Bronchus fibroblast of lung (primary cell): ENCODE measurements at places on chromosomes 4 and X. TPM values are rescaled to one million over a fixed set of nuclear protein-coding genes. Genes with fewer than 3 reads are reported as not detected.

The TACR3 gene
- total RNA-seq = not detected in 2 replicates

The SLC9B1 gene
- total RNA-seq = 0.30 TPM in 1 of 2 replicates, not detected in the other

The ASB12 gene
- total RNA-seq = 0.17 TPM in 1 of 2 replicates, not detected in the other

The STK26 gene
- 5.9 and 8.2 TPM in 2 replicates for total RNA-seq

The MND1 gene
- total RNA-seq = 8.5 and 15.0 TPM in 2 replicates

The MXRA5 gene
- total RNA-seq = 0.50 and 0.59 TPM in 2 replicates

The FRMPD3 gene
- total RNA-seq = under 0.01 TPM in 2 replicates

The GPC3 gene
- total RNA-seq = 0.15 TPM in 1 of 2 replicates, not detected in the other

The ARSJ gene
- 29.6 and 32.3 TPM in 2 replicates for total RNA-seq

The NUDT10 gene
- 4.2 and 5.5 TPM in 2 replicates for total RNA-seq

The ELF2 gene
- 14.5 and 15.6 TPM in 2 replicates for total RNA-seq

The PITX2 gene
- 0.30 and 0.67 TPM in 2 replicates for total RNA-seq

The UCP1 gene
- not detected in 2 replicates for total RNA-seq

The CXCL11 gene
- total RNA-seq = not detected in 2 replicates

The RBM46 gene
- not detected in 2 replicates for total RNA-seq

The SLC34A2 gene
- not detected in 2 replicates for total RNA-seq

The ATP1B4 gene
- not detected in 2 replicates for total RNA-seq

The GUCY2F gene
- total RNA-seq = under 0.01 TPM in 1 of 2 replicates, not detected in the other

The NAA11 gene
- total RNA-seq = not detected in 2 replicates

The EDA gene
- total RNA-seq = 0.30 and 0.34 TPM in 2 replicates

The MEPE gene
- not detected in 2 replicates for total RNA-seq

The PLXNB3 gene
- 4.2 and 5.8 TPM in 2 replicates for total RNA-seq

The TNIP3 gene
- total RNA-seq = 0.30 and 0.50 TPM in 2 replicates

The PAGE2 gene
- total RNA-seq = not detected in 2 replicates

The HS6ST2 gene
- total RNA-seq = 0.59 and 1.5 TPM in 2 replicates

The AKAP14 gene
- not detected in 2 replicates for total RNA-seq

The OTUD6A gene
- not detected in 2 replicates for total RNA-seq

The NRK gene
- total RNA-seq = 13.7 and 15.8 TPM in 2 replicates

The DMP1 gene
- not detected in 2 replicates for total RNA-seq

The EDNRA gene
- total RNA-seq = 3.0 and 3.2 TPM in 2 replicates

The HS3ST1 gene
- total RNA-seq = not detected in 2 replicates

The ATXN3L gene
- total RNA-seq = not detected in 2 replicates

The CYP2U1 gene
- total RNA-seq = 5.2 and 7.1 TPM in 2 replicates
